K562 (cell line): ENCODE measurements at places on chromosomes 2 and 18. TPM values are rescaled to one million over a fixed set of nuclear protein-coding genes. Genes with fewer than 3 reads are reported as not detected.

ITGB6 gene
- total RNA-seq, result 0.04 and 0.18 TPM in 2 replicates

CGREF1 gene
- 0.44 and 0.72 TPM in 2 replicates for total RNA-seq

REL gene
- total RNA-seq, result 6.6 and 6.7 TPM in 2 replicates

PTRHD1 gene
- 48.9 and 51.4 TPM in 2 replicates for total RNA-seq

ILKAP gene
- total RNA-seq, result 29.4 and 31.8 TPM in 2 replicates

CBLN2 gene
- total RNA-seq, result not detected in 2 replicates

- DNase-seq, result no peak
Observed at GRCh38 chr18:13878857-13879256, 36.5 kb downstream of the MC2R start.

DNA sequence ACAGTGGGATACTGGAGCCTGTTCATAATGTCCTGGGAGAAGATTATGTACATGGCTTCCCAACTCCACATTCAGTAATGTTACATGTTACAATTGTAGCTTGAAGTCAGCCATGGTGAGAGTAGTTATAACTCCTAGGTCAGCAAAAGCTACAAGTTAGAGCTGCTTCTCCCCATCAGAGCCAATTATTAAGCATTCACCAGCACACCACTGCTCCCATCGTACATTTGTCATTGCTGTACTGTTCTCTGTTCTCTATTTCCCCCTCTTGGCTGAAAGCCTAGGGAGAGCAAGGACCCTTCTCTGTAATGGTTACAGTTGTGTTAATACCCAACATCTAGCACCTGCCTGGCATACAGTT lies 5.3 kb upstream of the TLK1 start:
- DNase-seq, result no peak

DNA sequence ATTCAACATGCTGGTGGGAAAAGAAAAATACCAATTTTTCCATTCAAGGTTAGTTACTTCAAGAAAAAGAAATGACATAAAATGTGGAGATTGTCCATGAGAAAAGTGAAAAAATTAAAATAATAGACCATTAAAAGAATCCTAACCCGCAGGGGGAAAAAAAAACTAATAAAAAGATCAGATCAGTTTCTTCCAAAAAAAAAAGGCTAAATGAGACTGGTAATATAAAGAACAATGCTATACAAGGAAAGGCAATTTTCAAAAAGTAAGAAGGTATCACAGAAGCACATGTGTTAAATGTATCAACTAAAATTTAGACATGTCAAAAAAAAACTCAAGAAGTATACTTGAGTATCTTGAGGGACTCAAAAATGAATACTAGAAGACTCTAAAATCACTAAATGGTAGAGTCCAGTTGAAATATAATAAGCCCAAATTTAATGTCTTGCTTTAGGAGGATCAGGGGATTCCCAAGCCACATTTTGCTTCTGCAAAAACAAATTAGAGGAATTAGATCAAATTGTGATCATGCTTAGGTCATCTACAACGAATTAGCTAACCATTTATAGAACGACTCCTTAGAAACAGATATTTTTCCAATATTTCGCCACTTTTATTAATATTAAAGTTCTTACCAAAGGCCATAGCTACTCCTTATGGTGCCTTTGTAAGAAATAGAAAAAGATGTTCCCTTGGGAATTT lies 35.8 kb upstream of the GLS start:
- no peak for DNase-seq

DNA sequence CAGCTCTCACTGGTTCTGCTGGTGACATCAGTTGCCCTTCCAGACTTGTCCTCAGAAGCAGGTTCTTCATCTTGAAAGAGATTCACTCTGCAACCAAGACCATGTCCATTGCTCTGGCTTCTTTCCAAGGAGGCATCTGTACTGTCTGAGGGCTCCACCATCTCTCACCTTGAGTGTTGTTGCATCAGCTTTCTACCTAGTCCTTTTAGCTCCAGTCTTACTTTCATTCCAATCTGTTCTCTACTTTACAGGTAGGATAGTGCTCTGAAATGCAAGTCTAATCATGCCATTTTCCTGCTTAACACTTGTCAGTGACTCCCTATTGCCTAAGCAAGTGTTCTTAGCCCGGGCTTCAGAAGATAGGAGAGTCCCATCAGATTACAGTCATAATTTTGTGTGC lies 117.7 kb downstream of the EN1 start:
- no peak for DNase-seq

DNA sequence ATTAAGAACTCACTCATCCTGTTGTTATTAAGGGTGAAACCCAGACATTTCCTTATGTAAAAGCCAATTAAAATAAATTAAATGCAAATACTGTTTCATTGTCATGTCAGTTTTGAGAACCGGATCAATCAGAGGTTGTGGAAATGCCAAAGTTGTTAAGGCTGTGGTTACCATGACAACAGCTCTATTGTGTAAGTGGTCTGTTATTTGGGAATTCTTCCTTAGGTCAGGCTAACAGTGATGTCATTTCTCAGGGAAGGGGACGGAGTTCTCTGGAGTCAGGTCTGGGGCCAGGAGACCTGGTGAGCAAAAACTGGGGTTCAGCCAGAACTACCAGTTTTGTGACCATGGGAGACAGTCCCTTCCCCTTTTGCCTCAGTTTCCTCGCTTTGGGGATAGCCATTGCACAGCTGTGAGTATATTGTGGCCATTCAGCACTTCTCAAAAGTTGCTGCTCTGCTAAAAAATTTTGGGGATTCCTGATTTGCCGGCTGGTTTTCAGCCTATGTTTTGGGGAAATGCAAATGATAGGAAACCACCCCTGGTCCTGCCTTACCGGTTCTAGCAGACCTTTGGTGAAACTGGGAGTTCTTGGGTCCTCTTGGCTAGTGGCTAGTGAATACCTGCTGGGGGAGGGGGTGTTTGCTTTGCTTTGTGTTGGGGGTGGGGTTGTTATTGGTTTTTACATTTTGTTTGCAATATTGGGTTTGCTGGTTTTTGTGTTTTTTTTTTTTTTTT lies 21.6 kb downstream of the HPCAL1 start:
- no peak for DNase-seq

GRCh38 chr2:180063494-180064092 lies 56.5 kb upstream of the CWC22 start:
- no peak for DNase-seq

- peak; percentile 23 for DNase-seq
Observed at GRCh38 chr2:121008975-121009374, 273.3 kb downstream of the GLI2 start.

GRCh38 chr2:152222975-152223637 lies 47.5 kb upstream of the STAM2 start:
- DNase-seq, result no peak

DNA sequence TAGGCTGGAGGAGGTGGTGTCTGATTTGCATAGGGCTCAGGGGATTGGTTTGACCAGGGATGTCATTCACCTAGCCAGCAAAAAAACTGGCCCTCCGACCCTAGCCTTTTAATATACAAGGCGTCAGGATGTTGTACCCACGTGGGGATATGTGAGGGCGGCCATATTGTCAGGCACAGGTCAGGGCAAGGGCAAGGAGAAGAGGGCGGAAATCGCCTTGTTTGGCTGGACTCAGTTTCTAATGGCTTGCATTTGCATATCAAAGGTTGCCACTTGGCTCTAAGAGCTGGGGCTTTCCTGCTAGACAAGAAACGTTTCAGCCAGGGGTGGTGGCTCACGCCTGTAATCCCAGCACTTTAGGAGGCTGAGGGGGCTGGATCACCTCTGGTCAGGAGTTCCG lies 24.9 kb upstream of the PDCL3 start:
- DNase-seq, result no peak

DNA sequence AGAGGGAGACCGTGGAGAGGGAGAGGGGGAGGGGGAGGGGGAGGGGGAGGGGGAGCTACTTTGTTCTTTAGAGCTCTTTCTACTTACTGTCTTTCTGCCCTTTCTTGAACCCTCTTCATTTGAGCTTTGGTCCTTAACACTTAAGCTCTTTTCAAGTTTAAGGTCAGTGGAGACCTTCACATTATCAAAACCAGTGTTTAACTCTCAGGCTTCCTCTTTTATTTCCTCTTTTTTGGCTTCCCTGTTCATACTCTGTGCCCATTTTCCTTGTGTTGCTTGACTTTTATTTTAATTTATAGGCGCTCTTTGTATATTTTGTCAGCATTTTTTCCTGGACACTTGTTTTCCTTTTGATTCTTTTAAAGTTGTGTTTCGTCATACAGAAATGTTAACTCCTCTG lies 37.1 kb downstream of the ACSL3 start:
- no peak for DNase-seq

DNA sequence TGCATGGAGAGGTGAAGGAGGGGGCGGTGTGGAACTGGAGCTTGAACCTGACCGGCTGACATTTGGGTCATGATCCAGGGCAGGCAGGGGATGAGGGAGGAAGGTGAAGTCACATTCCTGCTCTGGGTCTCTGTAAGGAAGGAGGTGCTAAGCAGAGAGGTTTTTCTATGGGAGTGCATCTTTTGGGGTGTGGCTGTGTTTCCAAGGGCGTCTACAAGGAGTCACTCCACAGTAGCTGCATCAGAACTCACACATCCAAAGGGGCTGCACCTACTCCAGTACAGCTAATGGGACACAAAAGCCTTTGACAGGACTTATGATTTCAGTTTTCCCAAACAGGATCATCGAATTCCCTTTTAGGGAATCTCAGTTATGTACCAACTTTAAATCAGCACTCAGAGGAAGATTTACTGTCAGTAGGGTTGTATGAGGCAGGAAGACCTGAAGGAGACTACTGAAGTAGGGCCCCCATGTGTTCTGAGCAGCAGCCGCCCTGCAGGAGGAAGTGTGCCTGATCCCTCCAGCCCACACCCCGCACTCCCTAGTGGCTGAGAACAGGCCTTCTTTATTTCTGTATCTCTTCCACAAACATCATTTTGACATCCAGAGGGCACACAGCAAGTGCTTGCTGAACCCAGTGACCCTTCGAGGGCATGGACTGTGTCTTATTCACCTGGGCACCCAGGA lies 137.2 kb downstream of the CELF4 start:
- DNase-seq, result no peak

DNA sequence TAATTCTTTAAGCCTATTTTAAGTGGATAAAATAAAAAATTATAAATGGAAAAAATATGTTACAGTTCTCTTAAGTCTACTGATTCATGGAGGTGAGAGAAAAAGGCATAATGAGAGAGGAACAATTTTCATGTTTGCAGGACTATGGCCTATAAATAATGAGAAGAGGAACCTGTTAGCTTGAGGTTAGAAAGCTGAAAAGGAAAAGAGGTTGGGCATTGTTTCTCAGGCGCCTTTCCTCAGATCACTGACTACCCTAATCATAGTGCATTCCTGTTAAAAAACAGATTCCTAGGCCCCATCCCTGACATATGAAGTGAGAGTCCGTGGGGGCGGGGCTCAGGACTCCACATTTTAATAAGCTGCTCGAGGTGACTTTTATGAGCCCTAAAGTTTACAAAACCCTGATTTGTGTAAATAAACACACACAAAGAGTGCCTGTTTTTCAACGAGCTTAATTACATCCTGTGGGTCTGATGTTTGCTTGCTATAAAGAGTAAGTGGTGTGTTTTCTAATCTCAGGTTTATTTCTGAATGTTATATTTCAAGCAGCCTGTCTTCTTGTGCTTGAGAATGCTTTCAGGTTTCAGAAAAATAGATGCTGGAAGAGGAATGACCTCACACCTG lies 335.5 kb downstream of the CLIP4 start:
- no peak for DNase-seq

GRCh38 chr2:171956135-171956825 lies 34.0 kb downstream of the HAT1 start:
- DNase-seq, result no peak

DNA sequence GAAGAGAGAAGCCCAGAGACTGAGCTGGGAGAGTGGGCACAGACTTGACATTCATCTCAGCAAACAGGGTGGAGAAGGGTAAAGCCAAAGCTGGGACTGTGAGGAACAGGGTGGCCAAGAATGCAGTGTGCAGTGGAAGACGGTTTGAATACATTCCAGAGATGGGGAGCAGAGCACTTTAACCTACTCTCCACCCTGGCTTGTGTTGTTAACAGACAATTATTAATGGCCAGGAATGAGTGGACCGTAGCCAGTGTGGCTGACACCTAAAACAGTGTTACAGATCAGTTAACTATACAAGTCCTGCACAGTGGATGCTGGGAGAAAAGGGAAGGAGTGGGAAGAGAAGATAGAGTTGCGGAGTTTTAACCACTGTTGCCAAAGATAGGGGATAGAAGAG lies 7.4 kb upstream of the NAB1 start:
- DNase-seq, result no peak

GRCh38 chr2:128442053-128442751 lies 123.5 kb upstream of the HS6ST1 start:
- DNase-seq, result no peak

GRCh38 chr2:73886357-73886756 lies 6.5 kb upstream of the ACTG2 start:
- no peak for DNase-seq
